ENCODE measurements at places on chromosomes 12 and 14.

DNA sequence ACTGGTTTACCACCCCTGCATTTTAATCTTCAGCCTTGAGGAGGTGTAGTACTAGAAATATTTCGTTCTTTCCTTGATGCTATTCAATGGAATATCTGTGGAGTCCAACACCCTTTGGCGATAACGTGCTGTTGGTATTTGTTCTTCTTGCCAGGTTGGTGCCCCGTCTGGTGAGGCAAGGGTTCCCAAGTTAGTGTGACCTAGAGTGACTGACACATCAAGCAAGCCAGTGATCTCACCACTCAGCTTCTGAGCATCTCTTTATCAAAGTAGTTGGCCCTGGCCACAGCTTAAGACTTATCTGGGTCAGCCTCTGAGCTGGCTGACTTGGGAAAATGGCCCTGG is 60.2 kb downstream of the PLXNC1 start:
- no peak for DNase-seq

GRCh38 chr12:63151623-63152320 is 771 bp upstream of the AVPR1A start:
- DNase-seq: peak; percentile 29

- no peak for DNase-seq
These were observed 99.1 kb upstream of the CCND2 start for GRCh38 chr12:4174417-4174816.

GRCh38 chr12:85872497-85873091 is 1.5 kb upstream of the NTS start:
- DNase-seq: no peak

DNA sequence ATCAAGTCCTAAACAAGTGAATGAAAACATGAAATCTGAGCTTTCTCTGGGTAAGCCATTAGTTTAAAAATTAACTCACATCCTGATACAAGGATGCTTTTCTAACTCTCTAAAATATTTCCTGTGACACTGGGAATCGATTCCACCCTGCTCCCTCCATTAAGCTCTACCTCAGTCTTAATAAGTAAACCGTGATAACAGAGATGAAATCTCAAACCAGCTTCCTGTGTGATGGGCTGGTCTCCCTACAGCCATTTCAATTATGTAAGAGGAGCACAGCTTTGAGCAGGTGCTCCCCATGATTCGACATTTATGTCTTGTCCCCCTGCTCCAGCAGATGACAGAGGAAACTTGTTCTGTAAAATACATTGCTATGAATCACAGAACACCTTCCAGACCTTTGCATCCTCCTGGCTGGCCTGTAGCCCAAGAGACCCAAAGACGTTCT is 59.0 kb downstream of the GAS2L3 start:
- DNase-seq: no peak

DNA sequence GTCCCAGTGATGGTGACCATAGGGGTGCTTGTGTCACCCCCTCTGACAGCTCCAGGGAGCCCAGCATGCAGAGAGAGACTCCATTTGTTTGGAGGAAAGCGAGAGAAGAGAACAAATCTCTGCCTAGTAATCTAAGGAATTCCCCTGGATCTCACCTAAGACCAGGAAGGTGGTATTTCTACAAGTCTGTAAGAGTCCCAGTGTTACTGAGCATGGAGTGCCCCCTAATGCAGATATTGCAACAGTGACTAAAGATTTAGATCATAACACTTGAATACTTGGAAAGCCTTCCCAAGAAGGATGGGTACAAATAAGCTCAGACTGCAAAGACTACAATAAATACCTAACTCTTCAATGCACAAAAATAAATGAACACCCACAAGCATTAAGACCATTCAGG is 360.4 kb upstream of the GARIN6 start:
- no peak for DNase-seq

DNA sequence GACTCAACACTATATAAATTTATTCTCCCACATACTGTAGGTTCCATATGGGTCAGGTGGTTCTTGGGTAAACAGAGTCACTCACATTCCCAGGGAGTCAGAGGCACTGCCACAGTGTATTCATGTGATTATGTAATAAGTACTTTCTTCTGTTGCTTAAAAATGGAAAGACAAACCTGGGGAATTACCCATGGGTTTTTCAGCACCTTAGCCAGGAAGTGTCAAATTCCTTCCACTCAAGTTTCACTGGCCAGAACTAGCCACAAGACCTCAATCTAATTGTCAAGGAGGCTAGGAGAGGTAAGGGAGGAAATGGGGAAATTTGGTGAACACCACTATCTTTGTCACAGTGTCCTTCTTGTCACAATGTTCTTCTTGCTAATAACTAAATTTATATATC is 333.2 kb upstream of the MDGA2 start:
- no peak for DNase-seq

DNA sequence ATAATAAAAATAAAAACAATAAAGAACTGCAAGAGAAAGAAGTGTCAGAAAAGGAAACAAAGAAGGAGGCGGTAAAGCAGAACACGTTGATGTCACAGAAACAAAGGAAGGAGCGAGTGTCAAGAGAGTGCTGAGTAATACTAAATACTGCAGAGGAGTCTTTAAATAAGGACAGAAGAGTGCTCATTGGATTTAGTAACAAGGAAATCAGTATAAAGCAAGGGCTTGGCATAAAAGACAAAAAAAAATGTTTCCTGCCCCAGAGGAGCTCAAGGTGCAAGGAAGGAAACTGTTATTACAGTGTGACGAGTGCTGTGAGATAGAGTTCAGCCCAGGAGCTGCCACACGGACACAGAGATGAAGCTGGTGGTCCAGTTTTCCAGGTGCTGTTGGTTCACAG is 8.4 kb upstream of the TUBA1A start:
- no peak for DNase-seq

DNA sequence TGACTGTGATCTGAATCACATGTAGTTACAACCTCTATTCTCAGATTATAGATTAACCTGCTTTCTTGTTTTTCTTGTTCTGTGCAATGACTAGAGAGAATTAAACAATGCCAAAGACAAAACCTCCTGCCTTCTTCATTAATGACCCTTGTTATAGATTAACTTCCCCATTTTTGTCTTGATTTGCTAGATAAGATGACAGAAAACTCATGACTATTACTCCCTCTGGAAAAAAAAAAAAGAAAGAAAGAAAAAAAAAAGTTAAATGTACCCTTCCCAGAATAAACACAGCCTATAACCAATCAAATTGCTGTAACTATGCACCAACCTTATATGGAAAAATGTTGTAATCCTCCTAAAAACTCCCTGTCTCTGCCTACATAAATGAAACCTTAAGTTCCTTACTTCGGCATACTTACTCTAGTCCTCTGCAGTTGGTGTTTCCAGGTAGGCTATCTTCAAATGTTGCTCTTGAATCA is 41.1 kb upstream of the PCED1B start:
- no peak for DNase-seq

- DNase-seq: no peak
These were observed 242.3 kb downstream of the NRXN3 start for GRCh38 chr14:78412475-78412874.

DNA sequence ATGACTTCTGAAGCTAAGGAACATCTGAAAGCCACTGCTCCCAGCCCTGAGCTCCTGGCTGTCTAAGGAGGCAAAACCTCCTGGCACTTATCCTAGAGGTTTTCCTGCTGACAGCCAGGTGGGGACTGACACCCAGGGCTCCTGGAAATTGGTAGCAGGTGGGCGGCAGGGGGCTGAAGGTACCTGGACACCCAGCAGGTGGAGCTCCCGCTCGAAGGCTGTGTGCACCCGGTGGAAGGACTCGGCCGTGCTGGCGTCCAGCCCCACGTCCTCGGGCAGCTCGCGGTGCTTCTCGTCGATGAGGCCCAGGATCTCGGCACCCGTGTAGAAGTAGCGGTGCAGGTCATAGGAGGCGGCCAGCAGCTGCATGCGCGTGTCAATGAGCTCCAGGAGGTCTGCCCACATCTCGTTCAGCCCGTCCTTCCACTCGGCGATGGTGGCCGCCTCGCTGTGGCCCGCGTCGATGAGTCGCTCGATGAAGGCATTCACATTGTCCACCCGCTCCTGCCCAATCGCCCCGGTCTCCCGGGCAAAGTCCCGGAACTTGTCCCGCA is 68.2 kb downstream of the PLEKHG3 start:
- no peak for DNase-seq

- no peak for DNase-seq
These were observed 296.5 kb downstream of the GALC start for GRCh38 chr14:87696485-87696884.

- no peak for DNase-seq
These were observed 96.3 kb upstream of the EEA1 start for GRCh38 chr12:93025145-93026103.

Measured in brain pericyte (primary cell).